Stimulated activated CD4-positive, alpha-beta T cell treated with anti-CD3 and anti-CD28 coated beads, Interleukin-1b, Interleukin-23, amount 100 ng/mL, for 48 hours (primary cell): ENCODE measurements at places on chromosomes 5 and 9.
A peak's percentile ranks its signal among the peaks of the same experiment; 100 is the strongest.

DNA sequence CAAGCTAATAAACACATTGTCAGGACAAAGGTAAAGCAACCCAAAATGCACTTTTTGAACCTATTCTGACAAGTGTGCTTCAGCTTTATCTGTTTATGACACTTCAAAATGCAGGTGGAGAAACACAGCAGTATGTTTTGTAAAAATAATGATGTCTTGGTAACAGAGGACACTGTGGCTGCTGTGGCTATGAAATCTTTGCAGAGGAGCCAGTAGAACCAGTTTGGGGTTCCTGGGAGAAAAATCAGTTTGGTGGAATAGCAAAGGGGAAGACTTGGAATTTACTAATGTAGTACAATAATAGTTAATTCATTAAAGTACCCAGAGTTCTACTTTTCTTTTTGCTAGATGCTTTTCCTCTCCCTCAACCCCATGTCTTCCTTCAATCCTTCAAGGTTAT, 40.6 kb downstream of the SIL1 start:
- no peak for DNase-seq

DNA sequence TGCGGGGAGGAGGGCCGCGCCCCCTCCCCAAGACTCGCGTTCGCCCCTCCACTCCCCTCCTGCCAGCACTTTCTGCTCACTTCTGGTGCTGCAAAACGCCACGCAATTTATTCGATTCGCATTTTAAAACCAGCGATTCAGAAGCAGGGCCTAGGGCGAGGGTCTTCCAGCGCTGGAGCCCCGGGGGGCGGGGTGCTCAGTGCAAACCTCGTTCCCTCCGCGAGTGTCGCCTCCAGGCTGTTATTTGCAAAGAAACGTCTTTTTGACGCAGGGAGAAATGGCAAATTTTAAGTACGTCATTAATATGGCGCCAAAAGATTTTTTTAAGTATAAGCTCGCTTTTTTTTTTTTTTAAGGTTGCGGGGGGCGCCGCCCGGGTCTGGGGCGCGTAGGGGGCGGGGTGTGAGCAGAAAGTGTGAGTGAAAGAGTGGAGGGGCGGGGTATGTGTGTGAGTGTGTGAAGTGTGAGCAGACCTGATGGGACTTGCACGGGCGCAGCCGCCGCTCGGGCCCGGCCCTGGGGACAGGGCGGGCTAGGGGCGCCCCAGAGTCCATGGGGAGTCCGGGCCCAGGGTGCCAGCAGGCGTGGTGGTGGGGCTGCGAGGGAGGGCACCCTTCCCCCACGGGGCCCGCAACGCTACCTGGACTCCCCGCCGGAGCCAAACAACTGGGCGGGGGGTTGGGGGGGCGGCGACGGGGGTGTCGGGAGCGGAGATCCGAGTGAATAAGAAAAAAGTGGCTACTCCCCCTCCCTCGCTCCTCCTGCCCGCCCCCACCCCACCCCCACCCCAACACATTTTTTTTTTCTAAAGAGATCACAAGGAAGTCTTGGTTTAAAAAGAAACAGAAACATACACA, at the start of gene JADE2:
Gene JADE2 (plus strand): TSS at position 845 of the 857 bp plus-strand sequence. CDS start 10,188 bp downstream, outside the sequence.
- peak; percentile 76 for DNase-seq

DNA sequence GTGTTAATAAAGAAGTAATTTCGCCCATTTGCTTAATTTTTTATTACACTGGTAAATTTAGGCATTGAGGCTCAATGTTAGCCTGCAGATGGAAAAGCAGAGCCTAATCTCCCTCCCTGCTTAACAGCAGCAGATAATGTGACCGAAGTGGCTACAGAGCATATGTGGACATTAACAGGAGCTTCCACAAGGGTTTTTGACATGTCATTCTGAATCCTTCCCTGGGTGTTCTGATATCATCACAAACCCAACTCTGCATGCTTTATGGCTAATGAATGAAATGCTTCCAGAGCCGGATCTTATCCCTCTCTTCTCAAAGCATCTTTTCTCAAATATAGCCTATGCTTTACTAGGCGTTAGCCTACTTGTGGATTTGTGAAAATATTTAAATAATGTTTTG, 208.6 kb downstream of the CAAP1 start:
- no peak for DNase-seq

DNA sequence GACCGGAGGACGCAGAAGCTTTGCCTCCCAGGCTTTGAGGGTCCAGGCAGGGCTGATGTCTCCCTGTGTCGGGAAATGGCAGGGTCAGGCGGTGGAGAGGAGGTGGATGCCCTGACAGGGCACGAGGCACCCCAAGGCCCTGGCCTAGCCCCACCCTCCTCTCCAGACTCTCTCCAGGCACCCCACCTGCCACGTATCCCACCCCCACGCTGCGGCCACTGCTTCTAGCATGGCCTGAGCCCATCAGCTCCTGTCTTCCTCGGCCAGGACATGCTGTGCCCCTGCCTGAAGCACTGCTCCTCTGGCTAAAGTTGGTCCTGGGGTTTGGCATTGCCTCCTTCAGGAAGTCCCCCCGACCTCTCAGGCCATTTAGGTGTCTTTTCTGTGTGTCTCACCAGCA, 64.2 kb upstream of the RXRA start:
- DNase-seq = no peak

DNA sequence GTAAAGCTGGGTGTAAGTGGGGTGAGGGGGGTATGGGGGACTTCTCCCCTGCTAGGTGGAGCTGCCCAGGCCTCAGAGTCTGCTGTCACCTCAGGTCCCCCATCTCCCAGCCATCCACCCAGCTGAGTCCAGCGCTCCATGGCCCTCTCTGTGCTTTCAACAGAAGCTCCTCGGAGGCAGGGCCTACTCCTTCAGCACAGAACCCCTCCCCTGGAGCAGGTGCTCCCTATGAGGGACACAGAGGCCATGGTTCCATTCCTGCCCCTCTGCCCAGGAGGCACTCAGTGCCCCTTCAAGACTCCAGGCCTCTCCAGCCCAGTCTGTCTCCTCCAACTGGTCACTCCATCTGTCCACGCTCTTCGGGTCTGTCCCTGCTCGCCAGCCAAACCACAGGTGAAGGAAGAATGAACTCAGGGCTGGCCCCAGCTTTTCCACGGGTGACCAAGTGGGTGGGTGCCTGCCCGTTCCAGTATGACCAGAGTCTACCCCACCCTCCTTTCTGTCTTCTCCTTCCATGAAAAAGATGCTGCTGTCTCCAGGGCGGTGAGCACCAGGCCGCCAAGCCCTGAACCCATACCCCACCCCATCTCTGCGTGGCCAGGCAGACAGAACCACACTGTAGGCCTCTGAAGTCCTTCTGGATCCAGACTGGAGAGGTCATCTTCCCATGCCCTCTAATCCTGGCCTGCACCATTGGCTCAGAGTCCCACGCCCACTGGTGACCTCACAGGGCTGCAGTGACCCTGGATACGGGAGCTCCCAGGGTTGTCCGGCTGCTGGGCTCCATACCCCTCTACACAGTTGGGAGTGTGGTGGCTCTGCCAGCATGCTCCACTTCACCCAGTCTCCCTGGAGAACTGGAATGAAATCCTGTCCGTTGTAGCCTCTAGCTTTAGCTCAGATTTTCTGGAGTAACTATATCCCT, 11.9 kb downstream of the GBGT1 start:
- no peak for DNase-seq

DNA sequence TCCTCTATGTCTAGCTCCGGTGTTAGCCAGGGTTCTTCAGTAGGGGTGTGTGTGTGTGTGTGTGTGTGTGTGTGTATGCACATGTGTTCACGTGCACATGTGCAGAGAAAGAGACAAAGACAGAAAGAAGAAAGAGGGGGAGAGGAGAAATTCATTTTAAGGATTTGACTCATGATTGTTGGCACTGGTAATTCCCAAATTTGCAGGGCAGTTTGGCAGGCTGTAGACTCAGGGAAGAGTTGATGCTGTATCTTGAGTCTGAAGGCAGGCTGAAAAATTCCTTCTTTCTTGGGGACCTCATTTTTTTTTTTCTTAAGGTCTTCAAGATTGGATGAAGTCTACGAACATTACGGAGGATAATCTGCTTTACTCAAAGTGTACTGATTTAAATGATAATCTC, 335.7 kb downstream of the NSG2 start:
- no peak for DNase-seq

DNA sequence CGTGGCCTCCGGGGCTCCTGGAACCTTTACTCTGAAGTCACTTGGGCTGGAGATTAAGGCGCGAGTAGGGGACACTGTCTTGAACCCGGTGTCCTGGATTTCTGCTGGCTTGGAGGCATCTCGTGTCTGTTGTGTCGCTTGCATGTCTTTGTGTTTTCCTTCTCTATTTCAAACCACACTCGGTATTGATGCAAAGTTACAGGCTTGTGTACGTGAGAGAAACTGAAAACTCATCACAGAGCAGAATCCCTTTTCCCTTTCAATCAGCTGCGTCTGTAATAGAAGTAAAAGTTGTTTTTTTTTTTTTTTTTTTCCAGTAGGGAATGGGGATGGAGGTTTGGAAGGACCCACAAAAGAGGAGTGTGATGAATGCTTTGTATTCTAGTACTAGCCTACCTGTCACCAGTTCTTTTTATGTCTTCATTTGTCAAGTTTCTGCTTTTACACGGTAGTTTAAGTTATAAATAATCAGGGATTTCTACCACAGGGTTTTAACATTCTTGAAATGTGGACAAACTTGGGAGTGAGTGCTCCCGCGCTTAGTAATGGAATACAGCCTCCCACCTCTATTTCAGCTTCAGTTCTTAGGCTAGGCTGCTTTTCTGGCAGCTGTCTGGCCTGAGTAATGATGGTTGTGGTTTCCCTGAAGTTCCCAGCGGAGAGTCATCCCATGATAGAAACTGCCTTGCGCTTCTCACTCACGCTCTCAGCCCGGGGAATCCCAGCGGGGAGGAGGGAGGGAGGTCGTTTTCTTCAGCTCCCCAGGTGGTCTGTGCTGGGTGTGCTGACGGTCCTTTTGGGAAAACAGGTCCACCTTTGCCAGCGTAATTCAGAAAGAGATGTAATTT, 763 bp downstream of the TJP2 start:
- DNase-seq = peak; percentile 59

DNA sequence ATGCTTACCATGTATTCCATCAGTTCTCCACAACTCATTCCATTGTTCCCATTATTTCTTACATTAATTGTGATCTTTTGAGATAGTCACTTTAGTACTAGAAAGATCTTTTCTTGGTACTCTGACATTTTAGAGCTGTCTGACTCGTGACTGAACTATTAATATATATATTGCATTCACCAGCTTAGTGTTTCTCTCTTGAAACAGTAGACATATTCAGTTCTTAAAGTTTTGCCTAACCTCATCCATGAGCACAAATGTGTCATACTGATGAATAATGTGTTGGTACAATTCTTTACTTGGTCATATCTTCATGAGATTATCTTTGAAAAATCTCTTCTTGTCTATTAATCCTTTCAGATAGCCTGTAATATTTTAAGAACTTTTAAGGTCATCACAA, 74.3 kb downstream of the NLN start:
- DNase-seq = no peak

DNA sequence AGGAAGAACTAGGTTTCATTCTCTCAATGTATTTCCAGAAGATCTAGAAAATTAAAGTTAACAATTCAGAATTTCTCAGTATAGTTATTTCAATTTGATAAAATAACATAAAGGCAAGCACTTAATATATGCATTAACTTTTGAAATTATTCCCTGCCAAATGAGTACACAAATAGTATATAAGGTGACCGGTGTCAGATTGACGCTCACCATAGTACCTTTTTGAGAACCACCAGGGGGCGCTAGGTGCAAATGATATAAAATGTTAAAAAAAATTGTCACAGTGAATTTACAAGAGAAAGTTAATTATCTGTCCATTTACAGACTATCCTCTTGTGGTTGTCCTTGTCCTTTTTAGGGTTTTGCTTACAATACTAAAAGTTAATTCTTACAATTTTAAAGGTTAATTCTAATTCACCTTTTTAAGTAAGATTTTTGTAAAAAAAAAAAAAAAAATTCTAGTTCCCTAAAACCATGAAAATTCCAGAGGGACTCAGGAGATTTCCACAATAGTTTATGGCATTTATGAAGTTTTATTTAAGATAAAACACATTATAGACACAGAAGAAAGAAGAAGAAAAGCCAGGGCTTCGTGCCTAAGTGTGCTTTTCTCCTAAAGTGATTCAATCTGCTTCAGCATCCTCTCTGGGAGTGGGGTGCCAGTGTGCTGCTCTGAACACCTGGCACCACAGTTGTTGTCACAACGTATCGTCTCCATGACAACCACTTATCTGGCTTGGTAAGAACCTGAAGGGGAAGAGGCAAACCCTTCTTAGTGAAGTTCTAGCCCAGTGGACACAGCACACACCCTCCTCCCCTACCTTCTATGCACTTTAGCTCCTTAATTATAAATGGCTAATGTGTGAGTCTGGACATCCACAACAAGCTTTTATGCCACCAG, 1.7 kb downstream of the ADAMTS16 start:
- DNase-seq = peak; percentile 22

DNA sequence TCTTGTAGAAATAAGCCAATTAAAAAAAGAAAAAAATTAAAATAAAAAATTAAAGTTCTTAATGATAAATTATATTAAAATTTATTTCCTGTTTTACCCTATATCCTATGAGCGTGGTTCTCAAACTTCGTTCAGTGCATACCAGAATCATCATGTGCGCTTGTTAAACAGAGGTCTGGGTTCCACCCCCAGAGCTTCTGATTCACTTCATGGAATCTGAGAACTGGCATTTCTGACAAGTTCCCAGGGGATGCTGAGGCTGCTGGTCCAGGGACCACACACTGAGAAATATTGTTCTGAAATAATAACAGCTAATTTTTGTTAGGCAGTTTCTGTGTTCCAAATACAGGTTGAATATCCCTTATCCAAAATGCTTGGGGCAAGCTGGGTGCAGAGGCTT, 79.3 kb downstream of the TMC1 start:
- no peak for DNase-seq

DNA sequence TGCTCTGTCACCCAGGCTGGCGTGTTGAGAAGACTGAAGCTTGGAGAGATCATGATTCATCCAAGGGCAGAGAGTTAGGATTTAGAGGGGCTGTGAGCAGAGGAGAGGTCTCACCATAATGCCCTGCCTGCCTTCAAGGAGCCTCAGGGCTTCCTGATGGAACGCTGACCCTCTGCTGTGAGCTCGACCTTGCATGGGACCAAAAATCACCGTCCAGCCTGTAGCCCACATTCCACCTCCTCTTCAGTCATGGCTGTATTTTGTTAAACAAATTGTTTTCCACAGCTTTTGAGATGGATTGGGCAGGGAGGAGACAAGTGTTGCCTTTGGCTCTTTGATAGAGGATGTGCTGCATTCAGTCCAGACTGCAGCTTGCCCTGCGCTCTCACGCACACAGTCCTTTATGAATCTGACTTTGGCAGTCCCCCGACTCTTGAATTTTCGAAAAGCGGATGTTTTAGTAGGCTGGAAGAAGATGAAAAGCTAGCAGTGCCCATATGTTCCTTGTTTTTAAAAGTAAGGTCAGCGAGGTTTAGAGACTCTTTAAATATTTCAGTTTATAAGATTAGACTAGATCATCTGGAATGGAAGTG, 79.5 kb downstream of the MVB12B start:
- no peak for DNase-seq
